ENCODE measurements at places on chromosomes 2 and 18. TPM values are rescaled to one million over a fixed set of nuclear protein-coding genes. Genes with fewer than 3 reads are reported as not detected.

- H3K4me1 ChIP-seq, result no peaks in the 10 kb centered on the region
- no peaks in the 10 kb centered on the region for H3K36me3 ChIP-seq
- no peaks in the 10 kb centered on the region for H3K27me3 ChIP-seq
- DNase-seq, result no peak
Measured at GRCh38 chr2:75801234-75801982, 90.7 kb upstream of the GCFC2 start.

The EMILIN2 gene
- 20.1 TPM for total RNA-seq

GRCh38 chr2:194380011-194380410 is 1277.0 kb upstream of the SLC39A10 start:
- no peaks in the 10 kb centered on the region for H3K27me3 ChIP-seq
- H3K4me3 ChIP-seq, result no peak overlapping the region
- no peaks in the 10 kb centered on the region for H3K36me3 ChIP-seq
- no peaks in the 10 kb centered on the region for H3K4me1 ChIP-seq
- no peak for DNase-seq

The CCL20 gene
- total RNA-seq, result not detected

GRCh38 chr2:237688081-237688480 is 60.7 kb downstream of the LRRFIP1 start:
- H3K27ac ChIP-seq, result no peak overlapping the region
- no peak overlapping the region for H3K4me3 ChIP-seq
- H3K36me3 ChIP-seq, result peaks cover 1% of the 10 kb centered on the region
- no peak for DNase-seq

DNA sequence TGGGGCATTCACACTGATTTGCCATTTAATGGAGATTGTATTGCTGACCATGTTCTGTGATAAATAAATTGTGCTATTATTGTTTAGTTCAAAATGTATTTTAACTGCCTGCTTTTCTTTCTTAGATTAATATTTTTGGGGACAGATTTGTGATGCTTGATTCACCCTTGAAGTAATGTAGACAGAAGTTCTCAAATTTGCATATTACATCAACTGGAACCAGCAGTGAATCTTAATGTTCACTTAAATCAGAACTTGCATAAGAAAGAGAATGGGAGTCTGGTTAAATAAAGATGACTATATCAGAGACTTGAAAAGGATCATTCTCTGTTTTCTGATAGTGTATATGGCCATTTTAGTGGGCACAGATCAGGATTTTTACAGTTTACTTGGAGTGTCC is 1.8 kb downstream of the DNAJC10 start:
- H3K27ac ChIP-seq, result no peak overlapping the region
- no peak overlapping the region for H3K4me3 ChIP-seq
- no peak for DNase-seq

Measured in spinal cord (tissue), 10 donors.